Hematopoietic multipotent progenitor cell treated with erythropoietin and hydrocortisone succinate and interleukin-3 and kit ligand, for 17 days (in vitro differentiated cells): ENCODE measurements at places on chromosomes 3 and 15.

DNA sequence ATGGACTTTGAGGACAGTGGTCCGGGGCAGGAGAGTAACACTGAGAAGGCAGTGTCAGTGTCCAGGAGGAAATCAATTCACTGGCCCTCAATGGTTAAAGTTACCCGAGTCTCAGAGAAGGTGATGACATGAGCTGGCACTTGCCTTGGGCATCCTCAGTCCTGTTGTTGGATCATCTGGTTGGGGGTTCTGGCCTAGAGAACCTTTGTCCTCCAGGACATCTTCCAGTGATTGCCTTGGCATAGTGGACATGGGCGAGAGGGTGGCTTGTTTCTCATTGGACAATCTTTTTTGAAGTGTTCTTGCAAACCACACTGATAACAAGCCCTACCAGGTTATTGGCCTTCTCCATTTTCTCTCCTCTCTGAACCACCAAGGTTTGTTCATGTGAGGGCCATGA, 83.4 kb upstream of the TERB2 start:
- DNase-seq, result no peak

GRCh38 chr15:24848050-24848449, 106.7 kb upstream of the SNRPN start:
- no peak for DNase-seq

DNA sequence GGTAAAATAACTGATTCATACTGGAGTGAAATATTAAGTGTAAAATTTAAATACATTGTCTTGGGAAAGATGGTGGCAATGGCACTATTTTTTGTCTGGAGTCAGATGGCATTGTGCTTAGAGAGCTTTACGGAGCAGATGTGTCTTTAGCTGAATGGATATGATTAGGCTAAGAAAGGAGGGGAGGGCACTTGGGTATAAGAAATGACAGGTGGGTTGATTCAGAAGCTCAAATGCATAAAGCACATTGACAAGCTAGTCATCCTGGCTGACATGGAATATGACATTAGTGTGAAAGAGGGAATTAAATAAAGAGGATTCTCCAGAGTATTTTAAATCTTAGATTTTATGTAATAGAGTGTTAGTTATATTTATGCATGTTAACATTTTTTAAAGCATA, 570.1 kb upstream of the CBLB start:
- no peak for DNase-seq

- DNase-seq, result no peak
Observed at GRCh38 chr15:57509965-57510364, 81.7 kb upstream of the MYZAP start.

GRCh38 chr15:74240002-74240568, 4.0 kb downstream of the CCDC33 start:
- DNase-seq, result no peak

DNA sequence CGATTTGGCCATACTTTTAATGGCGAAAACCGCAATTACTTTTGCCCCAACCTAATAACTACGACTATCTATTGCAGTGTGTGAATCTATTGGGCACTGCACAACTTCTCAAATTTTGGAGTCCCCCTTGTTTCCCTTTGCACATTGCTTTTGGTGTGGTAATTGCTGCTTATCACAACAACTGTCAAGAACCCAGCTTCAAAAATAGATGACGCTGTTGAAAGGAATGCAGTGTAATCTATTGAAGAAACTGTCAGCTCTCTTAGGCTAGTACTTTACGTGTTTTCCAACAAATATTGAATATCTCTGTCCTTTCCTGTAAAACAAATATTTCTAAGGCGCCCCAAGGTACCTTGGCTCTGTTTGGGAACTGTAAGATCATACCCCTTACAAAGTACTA, 222.8 kb upstream of the UBE2E2 start:
- no peak for DNase-seq

GRCh38 chr3:177604181-177604580, 406.9 kb upstream of the TBL1XR1 start:
- DNase-seq, result no peak

DNA sequence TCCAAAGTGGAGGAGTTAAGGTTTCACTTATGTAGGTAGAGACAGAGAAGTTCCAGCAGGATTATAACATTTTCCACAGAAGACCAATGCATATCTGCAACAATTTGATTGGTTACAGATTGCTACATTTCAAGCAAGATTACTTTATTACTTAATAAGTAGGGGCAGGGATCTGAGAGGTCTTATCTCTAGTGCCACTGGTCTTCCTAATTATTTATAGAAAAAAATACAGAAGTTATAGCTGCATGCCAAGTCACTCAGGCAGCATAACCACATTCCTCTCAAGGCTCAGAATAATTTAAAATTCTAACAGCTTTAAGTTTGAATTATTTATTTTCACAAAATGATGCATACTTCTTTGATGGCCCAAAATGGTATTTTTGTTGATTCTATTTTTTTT, 30.5 kb downstream of the RAD54L2 start:
- DNase-seq, result no peak

- no peak for DNase-seq
Observed at GRCh38 chr3:26353097-26353496, 269.5 kb upstream of the LRRC3B start.

GRCh38 chr15:41207687-41208448, 22.7 kb downstream of the EXD1 start:
- no peak for DNase-seq

DNA sequence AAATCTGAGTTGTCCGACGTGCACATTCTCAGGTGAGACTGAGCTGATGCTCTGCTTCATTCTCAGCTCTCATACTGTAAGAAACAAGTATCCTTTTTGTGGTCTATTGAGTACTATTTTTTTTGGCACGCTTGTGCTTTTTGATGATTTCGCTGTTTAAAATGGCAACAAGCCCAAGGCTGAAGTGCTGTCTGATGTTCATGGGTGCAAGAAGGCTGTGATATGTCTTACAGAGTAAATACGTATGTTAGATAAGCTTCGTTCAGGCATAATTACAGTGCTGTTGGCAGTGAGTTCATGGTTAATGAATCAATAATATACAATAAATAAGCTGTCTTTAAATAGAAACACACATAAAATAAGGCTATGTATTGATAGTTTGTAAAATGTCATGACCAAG, 27.2 kb downstream of the AQR start:
- no peak for DNase-seq

DNA sequence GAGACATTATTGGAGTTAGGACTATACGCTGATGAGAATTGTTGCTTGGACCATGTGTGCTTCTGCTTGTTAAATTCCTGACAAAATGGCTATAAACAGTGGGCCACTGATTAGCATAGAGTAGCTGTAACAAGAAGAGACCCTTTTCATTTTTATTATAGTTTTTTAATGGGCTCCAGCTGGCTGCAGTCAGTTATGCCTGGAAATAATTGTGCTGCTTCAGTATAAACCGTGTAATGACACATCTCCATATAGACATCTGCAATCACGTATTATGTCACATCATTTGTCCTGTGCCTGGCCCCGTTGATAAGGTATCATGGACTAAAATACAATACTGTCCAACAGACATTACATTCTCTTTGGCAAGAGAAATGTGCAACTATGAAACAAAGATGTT, 50.9 kb downstream of the ARPP21 start:
- DNase-seq, result no peak

- no peak for DNase-seq
Observed at GRCh38 chr3:49530231-49530630, 24.0 kb upstream of the BSN start.

GRCh38 chr15:69576035-69576526, 123.5 kb downstream of the RPLP1 start:
- peak; percentile 51 for DNase-seq

DNA sequence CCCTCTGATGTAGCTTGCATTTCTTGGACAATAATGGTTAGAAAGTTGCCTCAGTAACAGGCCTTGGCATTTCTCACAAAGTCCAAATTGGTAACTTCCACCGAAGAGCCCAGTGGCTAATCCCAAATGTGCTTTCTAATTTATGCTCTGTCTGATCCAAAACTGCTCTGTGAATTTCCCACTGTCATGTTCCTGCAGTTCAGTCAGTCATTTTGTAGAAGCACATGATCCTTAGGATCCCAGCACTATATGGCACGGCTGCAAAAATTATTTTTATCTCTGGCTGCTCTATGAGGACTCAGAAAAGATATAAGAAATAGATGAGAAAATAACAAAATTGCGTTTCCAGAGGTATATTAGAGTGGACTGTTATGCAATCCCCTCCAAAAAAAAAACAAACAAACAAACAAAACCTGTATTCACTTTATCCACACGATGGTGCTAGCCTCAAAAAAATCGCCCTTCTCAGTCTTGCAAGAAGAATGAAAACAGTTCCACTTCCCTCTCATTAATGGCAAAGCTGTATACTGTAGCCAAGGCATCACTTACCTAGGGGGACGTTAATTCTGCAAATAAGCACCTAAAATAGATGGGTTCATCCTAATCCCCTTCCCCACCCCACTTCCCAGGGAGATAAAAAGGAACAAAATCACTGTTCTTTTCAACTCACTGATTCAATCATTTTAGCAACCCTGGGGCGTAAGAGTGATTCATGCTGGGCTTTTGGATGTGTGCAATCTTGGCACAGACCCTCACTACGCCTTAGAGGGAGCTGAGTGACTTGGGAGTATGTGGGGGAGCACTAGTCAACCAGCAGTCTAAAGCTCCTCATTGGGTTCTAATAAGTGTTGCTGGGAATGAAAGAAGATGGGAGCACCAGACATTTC, 61.3 kb downstream of the TMCO5A start:
- DNase-seq, result no peak

- DNase-seq, result no peak
Observed at GRCh38 chr3:106135451-106136160, 266.8 kb upstream of the CBLB start.

- DNase-seq, result no peak
Observed at GRCh38 chr3:180092889-180093288, 56.2 kb upstream of the PEX5L start.

GRCh38 chr3:42052484-42053351, 38.4 kb upstream of the TRAK1 start:
- no peak for DNase-seq
